Activated CD8-positive, alpha-beta memory T cell treated with anti-CD3 and anti-CD28 coated beads for 4 hours (primary cell): ENCODE measurements at places on chromosomes 2 and 18.

DNA sequence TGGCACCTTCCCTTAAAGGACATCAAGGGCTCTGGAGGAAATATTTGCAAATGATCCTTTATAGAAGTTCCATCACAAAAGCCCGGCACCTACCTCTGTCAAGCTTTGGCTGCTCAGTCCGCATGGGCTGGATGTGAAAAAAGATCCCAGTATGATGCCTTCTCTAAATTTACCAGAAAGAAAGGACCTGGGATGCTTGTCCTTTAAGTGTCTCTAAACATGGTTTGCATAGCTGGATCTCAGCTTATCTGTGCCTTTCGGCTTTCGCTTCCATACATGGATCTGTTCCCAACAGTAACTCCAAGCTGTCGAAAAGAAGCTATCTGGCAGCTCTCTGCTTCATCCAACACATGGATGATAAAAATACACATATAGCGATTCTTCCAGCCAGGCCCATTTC lies 60.4 kb upstream of the SLC8A1 start:
- DNase-seq = no peak

GRCh38 chr2:16326711-16327300 lies 338.8 kb downstream of the CYRIA start:
- no peak for DNase-seq

GRCh38 chr2:151028691-151029176 lies 232.9 kb downstream of the RBM43 start:
- no peak for DNase-seq

GRCh38 chr2:58852243-58852642 lies 611.1 kb upstream of the FANCL start:
- no peak for DNase-seq

DNA sequence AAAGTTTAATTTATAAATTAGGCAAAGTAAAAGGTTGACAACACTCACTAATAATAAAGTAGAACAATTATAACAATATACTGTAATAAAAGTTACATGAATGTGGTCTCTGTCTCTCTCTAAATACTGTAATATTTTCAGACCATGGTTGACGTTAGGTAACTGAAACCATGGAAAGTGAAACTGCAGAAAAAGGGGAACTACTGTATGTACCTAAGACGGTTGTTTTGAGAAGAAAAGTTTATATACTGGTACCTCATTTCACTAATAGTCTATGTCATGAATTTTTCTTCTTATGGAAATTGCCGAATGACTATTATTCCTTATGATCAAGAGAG lies 166.7 kb upstream of the ZNF521 start:
- DNase-seq = no peak

- DNase-seq = no peak
These were observed 47.0 kb downstream of the UGP2 start for GRCh38 chr2:63888490-63889402.

- no peak for DNase-seq
These were observed 845 bp downstream of the EML4 start for GRCh38 chr2:42169874-42170521.

DNA sequence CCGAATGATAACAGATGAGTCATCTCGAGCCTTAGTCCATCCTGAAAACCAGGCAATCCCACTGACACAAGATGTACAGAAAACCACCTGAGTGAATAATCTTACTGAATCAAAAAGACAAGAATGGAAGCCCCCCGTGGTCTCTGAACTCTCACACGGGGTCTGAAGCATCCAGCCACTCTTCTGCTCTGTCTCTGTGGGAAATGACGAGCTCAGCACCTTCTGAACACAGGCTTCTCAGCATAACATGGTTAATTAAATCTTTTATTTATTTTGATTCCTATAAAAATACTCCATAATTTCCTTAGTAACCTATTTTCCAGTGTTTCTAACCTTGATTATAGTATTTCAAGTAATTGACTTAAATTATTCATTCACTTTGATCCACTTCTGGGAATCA lies 203.7 kb downstream of the TMEM163 start:
- no peak for DNase-seq

DNA sequence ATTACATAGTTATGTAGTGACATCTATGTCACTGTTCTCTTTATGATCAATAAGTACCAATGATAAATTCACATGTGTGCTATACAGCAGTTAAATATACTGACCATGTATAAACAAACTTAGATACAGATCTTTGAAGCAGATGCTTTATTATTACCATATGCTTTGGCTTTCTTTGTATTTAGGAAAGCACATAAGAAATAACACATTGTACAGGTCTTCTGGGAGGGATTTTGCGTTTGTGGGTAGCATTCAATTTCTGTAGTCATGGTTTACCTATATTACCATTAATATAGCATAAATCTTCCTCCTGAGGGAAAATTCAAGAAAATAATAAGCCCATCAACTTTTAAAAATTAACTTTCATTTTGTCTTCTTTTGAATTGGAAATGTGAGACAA lies 1.6 kb upstream of the PDE1A start:
- no peak for DNase-seq

GRCh38 chr2:159349674-159350299 lies 63.3 kb upstream of the WDSUB1 start:
- no peak for DNase-seq

- no peak for DNase-seq
These were observed 909.6 kb downstream of the DSC3 start for GRCh38 chr18:30132959-30133358.

DNA sequence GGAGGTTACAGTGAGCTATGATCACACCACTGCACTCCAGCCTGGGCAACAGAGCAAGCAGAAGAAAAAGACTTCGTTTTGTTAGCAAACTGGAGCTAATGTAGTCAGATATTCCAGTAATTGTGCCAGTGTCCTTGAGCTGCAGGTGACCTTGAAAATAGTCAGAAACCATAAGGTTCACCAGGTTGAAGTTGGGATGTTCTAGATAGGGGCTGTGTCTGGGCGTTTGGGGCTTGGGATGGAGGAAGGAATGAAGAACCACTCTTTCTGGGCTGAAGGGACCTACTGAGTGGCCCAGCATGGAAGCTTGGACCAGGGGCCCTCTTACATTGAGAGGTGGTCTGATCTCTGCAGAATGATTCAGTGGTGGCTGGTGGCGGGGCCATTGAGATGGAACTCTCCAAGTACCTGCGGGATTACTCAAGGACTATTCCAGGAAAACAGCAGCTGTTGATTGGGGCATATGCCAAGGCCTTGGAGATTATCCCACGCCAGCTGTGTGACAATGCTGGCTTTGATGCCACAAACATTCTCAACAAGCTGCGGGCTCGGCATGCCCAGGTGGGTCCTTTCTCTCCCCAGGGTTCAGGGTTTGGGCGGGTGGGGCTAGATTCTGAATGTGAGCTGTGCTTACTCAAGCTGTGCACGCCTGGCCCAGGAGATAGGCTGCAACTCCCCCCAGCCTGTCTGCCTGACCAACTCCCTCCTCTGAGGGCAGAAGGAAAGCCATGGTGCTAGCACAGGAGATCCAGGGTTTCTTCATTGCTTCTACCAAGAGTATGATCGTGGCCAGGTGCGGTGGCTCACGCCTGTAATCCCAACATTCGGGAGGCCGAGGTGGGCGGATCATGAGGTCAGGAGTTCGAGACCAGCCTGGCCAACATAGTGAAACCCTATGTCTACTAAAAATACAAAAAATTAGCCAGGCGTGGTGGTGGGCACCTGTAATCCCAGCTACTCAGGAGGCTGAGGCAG lies 17.1 kb downstream of the CCT7 start:
- DNase-seq = no peak

DNA sequence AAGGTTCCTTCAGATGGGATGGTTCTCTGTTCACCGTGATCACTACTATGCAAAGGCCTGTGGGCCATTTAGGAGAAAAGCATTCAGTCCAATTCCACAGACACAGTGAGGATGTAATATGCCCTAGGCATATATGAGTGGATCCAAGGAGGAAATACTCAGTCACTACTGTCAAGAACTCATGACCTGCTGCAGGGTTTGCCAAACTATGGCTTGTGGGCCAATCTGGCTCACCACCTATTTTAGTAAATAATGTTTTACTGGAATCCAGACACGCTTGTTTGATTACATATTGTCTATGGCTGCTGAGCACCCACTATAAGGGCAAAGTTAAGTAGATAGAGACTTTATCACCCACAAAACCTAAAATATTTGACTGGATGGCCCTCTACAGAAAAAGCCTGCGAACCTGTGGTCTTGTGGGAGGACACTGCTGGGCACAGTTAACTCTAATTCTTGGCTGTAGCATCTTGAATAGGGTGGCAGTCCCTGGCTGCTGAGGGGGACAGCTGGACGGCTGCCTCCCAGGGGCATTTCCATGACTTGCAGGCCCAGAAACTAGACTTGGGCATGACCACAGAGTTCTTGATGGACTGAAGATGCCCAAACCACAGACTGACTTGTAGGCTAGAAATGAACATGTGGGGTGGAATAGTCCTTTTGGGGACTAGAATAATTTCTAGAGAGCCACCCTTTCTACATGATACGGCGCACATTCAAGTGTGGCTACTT lies 20.6 kb upstream of the LTBP1 start:
- DNase-seq = no peak

GRCh38 chr2:98771264-98771663 lies 40.3 kb upstream of the MGAT4A start:
- no peak for DNase-seq

DNA sequence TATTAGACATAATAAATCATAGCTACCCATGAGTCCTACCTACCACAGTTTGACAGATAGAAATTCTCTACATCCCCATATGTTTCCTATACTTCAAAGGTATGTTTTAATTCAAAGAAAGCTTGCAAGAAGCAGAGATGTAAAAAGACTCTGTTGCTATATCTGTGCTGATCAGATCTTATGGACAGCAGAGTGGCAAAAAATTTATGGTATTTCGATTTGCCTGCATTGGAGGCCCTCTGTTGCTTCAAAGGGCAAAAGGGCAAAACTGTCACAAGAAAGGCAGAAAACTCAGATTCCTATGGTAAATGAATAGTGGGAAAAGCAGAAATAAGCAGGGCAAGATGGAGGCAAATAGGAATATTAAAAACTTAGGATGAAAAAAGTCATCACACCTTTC lies 447.8 kb upstream of the SPHKAP start:
- DNase-seq = no peak

DNA sequence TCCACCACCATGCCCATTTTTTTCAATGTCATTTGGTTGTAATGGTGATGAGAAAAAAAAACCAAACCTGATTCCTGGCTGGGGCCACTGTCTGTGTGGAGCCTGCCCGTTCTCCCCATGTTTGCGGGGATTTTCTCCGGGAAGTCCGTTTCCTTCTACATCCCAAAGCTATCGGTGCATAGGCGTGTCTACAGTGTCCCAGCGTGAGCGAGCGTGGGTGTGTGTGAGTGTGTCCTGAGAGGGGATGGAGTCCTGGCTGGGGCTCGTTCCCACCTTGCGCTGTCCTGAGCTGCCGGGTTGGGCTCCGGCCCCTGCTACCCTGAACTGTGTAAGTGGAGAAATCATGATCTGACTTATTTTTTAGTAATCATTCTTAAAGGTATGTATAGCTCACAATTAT lies 7.3 kb upstream of the ZAP70 start:
- no peak for DNase-seq

DNA sequence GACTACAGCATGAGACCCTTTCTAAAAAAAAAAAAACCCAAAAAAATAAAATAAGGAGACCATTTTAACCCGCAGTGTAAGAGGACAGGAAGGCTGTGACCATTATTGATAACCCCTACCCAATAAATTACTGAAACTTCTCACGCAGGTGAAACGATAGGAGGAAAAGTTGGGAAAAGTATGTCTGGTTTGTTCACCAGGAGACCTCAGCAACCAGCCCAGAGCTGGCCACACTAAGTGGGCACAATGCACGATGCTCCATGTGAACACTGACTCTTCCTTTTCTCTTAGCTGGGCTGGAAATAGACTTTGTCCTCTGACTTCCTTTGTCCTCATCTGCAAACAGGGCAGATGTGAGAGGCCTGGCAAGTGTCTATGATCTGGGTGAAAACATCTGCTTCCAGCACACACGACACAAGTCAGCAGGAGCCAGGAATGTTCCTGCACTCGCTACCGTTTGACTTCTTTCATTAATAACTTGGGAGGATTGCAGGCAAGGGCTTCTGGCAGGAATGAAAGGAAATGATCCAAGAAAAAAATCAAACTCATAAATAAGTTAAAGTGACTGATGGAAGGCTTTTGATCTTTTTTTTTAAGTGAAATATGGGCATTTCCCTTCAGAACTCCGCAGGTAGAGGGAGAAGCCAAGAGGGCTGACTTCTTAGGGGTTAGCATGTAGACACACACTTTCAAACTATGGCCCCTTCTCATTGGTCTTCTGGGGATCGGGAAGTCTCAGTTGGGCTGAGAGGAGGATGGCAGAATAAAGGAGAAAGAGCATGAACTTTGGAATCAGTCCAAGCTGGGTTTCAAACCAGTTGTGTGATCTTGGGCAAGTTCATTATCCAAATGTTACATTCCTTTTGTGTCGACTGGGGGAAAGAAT lies 137.4 kb upstream of the MYCN start:
- DNase-seq = no peak

DNA sequence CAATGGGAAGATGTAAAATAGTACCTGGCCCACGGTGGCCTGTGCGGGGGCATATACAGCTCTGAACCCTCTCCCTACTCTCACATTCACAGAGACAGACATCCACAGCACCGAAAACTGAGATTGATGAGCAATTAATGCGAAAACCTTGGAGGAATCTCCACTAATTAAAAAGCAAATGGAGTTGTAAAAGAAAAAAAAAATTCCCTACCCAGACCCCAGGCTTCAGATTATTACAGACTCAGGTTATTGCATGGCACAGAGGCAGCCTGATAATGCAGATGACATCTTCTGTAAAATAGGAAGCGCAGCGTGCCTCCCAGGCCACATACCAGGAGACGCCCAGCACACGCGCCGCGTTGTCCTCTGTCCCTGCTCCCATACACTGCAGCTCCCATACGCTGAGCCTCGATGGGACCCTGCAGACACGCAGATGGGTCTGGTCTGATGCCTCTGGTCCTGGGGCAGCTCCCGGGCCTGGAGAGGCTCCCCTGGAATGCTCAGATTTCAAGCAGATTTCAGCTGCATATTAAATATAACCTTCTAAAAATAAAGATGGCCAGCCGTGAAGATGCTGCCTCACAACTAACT lies 496.1 kb upstream of the MYT1L start:
- no peak for DNase-seq

DNA sequence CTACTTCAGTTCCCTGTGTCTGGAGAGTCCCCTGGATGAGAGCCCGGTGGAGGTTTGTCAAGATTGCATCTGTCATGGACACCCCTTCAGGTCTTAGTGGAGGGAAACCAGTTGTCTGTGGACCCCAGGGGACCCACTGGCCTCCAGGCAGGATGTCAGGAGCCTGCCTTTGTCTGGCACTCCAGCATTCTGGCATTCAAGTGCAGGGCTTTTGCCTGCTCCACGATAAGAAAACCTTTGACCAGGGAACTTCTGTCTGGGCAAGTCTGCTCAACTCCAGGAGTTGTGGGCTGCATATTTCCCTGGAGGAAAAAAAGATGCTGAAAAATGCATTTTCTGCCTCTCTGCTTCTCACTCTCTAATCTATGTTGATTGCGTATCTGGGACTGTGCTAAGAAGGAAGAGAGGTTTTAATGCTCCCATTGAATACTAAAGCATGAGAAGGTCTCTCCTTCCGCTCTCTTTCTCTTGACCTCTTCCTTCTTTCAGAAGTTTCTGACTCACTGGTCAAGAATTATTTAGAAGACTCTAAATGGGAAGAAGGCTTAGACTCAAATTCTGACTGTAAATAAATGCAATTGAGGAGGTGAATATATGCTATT lies 104.5 kb downstream of the MMADHC start:
- no peak for DNase-seq
